ENCODE measurements at places on chromosomes 4 and X.

- no peak for DNase-seq
Measured at GRCh38 chrX:24017674-24018073, 9.3 kb downstream of the KLHL15 start.

GRCh38 chrX:2395261-2395992 is 105.3 kb downstream of the DHRSX start:
- DNase-seq, result no peak

DNA sequence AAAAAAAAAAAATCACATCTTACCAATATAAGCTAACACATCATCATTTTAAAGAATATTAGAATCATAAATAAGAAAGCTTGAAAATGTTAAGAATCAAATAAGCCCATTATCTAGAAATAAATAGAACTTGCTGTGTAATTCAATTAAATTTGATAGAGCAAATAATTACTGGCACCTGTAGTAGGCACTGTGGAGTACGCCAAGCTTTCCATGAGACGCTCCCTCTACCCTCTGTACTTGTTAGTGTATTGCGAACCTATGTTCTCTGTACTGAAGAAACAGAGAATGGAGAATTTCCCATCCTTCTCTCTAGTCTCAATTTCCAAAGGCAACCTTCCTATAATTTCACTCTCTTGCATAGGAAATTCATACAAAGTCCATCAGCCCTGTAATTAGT is 61.7 kb upstream of the HAND2 start:
- no peak for DNase-seq

DNA sequence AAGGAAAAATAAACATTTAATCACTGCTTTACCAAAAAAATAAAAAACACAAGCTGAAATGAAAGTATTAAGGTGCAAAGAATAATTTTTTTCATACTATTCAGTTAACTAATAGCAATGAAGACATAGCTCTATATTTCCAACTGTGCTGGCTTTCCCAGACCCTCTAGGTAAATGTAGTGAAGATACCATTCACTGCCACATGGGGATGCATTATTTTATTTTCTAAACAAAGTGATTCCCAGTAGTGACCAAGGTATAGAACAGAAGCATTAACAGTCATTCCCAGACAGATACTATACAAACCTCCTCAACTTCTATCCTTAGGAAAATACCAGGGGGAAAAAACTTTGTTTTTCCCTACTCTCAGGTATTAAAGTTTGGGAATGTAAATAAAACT is 39.4 kb downstream of the ANTXR2 start:
- no peak for DNase-seq

GRCh38 chrX:86806786-86807185 is 658.5 kb downstream of the DACH2 start:
- DNase-seq, result no peak

DNA sequence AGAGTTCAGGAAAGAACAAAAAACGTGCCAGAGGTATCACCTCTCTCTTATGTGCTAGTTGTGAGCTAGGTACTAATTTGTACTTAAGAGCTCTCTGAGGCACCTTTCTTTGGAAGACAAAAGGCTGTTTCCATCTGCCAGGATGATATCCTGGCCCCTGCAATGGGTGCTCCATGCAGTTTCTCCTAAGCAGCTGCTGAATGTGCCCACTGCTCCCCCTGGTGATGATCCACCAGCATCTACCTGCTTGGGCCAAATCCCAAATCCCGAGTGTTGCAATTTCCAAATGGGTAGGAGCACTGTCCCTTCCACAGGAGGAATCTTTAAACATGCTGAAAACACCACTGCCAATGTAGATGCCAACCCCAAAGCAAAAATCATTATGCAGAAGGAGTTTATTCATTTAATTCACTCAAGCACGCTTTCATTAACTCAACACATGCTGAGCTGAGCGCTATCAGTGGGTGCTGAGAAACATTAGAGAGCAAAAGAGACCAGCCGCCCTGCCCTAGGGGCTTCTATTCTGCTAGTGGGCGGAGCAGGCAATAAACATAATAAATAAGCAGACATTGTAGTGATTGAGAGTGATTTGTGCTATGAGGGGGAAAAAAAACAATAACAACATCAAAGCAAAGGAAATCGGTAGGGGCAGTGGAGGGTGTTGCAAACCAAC is 69.6 kb upstream of the C4orf50 start:
- no peak for DNase-seq
